Activated CD8-positive, alpha-beta memory T cell treated with anti-CD3 and anti-CD28 coated beads for 1 hour (primary cell): ENCODE measurements at places on chromosomes 5 and 9.

DNA sequence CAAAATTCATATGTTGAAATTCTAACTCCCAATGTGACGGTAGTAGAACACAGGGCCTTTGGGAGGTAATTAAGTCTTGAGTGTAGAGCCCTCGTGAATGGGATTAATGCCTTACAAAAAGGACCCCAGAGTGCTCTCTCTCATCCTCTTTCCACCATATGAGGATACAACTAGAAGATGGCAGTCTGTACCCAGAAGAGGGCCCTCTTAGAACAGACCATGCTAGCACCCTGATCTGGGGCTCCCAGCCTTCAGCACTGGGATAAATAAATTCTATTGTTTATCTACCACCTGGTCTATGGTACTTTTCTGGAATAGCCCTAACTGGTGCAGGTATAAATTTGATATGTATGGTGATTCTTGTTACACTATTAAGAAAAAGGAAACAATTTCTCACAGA lies 332.3 kb downstream of the BRINP1 start:
- no peak for DNase-seq

- DNase-seq, result no peak
These were observed 171.2 kb upstream of the ACTBL2 start for GRCh38 chr5:57653636-57654290.

- DNase-seq, result no peak
These were observed 23.8 kb upstream of the IQGAP2 start for GRCh38 chr5:76379316-76379715.

DNA sequence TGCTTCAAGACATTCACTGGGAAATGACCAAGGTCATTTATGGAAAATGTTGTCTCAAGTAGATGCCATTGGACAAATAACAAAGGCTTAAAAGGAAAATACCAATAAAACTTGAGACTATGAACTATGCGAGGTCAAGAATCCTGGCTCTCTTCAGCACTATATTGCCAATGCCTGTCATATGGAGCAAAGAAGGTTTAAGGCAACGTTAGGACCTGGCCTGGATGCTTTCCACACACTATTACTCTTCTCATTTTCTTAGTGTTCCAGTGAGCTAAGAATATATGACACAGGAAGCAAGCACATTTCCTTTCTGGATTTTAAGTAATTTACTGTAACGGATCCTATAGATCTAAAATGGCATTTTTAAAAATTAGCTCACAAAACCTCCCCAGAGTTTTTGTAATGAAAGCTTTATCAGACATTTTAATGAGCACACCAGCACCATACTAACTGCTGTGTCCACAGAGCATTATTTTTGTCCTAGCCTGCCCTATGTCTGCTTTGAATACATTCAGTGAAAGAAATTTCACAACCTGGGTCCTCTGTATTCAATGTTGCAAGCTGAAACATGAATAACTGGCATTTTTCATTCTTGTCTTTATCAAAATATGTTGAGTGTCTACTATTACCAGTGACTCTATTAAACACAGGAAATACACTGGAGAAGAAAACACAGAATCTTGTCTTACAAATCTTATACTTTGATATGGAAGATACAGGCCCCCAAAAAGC lies 315.6 kb downstream of the CETN3 start:
- no peak for DNase-seq

DNA sequence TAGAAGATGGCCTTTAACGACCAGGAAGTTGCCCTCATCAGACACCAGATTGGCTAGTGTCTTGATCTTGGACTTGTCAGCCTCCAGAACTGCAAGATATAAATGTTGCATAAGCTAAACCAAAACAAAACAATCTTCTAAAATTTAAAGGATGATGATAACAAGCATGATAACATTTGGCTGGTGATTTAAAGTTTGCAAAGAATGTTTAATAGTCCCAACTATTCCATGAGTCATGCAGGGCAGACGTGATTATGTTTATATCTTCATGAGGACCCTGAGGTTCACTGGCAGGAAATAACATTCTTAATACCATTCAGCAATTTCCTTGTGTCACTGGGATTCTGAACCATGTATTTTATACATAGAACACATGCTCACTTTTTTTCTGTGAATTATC lies 319.8 kb downstream of the HCN1 start:
- no peak for DNase-seq

- no peak for DNase-seq
These were observed 2.1 kb downstream of the CCDC192 start for GRCh38 chr5:127705120-127705892.

DNA sequence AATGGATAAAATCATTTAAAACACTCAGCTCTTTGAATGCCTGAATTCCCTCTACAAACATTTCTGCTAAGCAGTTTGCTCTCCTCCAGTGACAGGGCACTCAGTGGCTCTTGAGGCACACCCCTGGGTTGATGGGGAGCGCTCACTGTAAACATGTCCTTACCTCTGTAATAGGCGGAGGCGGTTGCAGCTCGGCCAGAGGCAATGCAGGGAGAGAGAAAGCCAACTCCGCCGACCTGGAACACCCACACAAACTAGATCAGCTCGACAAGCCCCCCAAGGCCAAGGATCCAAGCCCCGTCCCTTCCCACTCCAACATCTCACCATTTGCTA lies 329 bp downstream of the CDC23 start:
- DNase-seq, result no peak

- DNase-seq, result no peak
These were observed 505.3 kb downstream of the CCDC171 start for GRCh38 chr9:16058131-16058549.

GRCh38 chr5:23319901-23320300 lies 187.5 kb upstream of the PRDM9 start:
- no peak for DNase-seq

- no peak for DNase-seq
These were observed 14.6 kb upstream of the CCNJL start for GRCh38 chr5:160326981-160327380.

GRCh38 chr5:142481410-142481809 lies 156.6 kb upstream of the SPRY4 start:
- no peak for DNase-seq

DNA sequence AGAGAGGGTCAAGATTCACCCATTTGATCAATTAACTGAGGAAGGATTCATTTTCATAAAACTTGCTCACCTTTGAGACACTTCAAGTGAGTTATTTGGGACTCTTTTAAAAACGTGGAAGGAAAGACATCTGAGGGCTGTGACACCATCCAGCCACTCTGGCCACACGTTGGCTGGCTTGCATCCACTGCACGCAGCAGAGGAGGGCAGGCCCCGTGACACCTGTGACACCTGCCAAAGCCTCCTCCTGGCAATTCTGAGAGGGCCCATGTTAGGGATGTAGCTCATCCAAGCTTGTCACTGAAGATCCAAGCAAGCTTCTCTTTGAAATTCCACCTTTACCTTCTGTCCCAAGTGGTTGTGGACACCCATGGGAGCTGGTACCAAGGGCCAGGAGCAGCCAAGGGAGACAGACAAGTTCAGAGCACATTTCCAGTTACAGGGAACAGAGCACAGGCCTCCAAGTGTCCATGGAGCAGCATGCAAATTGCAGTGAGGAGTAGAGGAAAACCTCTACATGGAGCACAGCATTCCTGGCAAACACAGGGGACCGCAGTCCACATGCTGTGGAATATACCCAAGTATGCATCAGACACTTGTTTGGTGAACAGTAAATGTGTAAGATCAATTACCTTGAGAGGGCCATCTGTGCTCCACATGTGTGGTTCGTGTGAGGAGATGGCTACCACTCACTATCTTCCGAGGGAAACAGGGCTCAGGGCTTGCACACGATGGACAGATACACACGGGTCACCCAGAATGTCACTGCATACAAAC lies 4.8 kb downstream of the PRSS3 start:
- DNase-seq, result no peak

DNA sequence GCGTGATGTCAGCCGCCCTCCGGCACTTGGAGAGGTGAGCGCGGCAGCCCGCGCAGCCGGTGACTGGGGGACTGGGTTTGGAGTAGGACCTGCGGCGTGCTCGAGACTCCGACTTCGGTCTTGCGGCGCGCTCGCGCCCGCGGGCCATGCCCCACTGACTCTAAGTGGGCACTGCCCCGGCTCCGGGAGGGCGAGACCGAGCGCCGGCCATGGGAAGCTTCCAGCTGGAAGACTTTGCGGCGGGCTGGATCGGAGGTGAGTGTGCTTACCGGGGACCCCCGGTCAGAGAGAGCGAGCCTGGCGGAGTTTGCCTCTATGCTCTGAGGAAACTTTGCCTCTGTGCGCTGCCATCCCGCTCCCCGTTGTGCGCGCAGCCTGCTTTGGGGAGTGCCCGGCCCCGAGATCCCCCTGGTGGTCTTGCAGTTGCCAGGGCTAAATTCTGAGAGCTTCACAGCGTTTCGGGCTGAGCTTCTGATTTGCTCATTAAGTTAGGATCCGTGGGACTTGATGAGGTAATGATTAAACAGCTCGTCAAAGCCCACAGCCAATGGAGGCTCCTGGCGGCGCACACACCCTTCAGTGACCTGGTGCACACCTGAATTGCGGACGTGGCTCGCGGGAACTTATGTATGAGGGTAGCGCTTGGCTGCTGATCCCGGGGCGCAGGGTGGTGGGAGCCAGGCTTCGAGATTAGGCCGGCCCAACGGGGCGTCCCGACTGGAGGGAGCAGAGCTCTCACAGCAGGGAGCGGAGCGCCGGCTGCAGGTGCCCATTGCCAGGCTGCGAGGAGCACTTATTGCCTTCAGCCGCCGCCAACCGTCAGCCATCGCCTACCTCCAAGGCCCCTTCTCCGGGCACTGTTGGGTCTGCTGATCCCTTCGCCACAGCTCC lies at the start of gene SLC25A48:
TSS of gene SLC25A48 (plus strand) at position 25 of the 891 bp plus-strand sequence. CDS start at position 210, 185 bp downstream.
- no peak for DNase-seq

- no peak for DNase-seq
These were observed 165.5 kb upstream of the DMAC1 start for GRCh38 chr9:7965063-7965462.
